GM04503 (cell line): ENCODE measurements at places on chromosomes 7 and 10.

DNA sequence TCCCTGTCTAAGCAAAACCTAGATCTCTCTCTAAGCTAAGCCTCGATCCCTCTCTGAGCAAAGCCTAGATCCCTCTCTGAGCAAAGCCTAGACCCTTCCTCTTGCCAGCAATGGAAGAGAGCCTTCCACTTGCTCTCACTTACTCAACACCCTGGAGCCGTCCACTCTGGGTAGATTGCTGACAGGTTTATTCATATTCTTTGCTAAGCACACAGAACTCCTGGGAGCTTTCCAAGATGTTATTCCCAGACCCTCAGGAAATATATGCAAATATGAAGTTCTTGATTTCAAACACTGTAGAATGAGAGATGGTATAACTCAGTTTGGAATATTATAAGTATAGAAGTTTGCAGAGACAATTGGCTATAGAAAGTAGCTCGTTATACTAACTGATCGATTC lies 503.8 kb upstream of the CELF2 start:
- DNase-seq: no peak

- no peak for DNase-seq
These were observed 19.8 kb upstream of the CLDN4 start for GRCh38 chr7:73810998-73811360.

DNA sequence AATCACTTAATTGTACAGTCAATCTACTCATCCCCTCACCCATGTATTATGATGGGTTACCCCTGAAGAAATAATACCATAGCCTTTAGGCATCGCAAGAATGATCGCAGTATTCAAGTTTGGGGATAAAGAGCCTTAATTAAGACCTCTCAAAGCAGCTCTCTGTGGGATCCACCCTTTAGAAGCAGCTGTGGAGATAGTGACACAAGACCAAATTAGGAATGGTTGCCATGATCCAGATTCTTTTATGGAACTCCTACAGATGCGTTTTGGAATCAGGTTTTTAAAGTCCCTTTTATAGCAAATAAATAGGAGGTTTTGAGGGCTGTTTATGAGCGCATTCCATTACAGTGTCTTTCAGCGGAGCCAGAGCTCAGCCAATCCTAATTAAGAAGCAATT lies 12.2 kb downstream of the TES start:
- no peak for DNase-seq

DNA sequence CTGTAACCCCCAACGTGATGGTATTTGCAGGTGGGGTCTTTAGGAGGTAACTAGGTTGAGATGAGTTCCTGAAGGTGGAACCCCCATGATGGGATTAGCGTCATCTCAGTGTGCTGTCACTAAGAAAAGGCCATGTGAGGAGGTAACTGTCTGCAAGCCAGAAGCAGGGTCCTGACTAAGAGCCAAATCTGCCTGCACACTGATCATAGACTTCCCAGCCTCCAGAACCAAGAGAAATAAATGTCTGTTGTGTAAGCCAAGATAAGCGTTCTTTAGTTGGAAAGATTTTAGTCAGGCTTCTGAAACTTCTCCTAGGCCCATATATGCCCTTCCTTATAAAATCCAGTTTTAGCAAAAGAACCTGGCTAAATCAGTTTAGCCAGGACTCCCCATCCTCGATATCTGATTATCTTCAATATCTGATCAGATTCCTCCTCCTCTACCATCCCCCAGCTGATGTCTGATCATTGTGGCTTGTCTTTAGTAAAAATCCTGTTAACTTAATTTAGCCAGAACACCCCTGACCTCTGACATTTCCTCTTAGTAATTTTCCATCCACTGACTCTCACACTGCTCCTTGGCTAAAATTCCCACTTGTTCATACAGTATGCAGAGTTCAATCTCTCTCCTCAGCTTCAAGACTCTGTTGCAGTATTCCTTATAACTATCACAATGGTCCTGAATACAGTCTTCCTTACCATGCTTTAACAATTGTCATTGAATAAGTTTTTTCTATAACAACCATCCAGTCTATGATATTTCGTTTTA lies 835.4 kb upstream of the PHF14 start:
- no peak for DNase-seq

DNA sequence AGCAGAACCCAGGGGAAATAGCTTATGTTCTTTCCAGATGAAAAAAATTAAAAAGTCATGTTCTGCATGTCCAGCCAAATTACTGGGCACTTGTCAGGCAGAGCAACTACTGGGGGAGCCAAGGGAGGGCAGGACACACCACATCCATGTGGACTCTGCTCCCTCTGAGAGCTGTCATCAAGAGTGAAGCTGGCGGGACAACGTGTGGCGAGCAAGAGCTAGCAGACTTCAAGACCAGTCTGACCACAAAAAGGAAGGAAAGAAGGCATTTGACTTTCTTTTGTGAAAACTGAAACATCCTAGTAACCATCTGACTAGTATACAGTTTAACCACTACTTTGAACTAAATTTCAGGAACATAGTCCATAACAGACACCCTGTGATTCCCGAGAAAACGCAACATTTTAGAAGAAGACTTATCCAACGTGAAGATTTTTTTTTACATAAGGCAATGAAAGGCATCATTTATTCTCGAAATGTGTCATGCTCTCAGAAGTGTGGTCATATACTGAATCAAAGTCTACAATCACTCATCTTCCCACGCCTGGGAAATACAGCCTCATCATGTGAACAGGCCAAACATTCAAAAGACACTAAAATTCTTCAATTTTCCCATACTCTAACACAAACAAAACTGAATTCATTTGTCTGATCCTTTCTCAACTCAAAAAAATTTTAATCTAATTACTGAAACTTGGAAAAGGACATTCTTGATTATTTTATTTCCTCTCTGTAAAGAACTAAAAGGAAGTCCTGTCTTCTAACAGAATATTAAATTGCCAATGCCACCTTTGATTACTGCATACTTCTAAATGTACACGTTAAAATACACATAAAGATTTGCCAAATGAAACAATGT lies 15.5 kb downstream of the CYTH3 start:
- peak; percentile 75 for DNase-seq

- DNase-seq: no peak
These were observed 115.5 kb downstream of the ITIH5 start for GRCh38 chr10:7551289-7551688.

- no peak for DNase-seq
These were observed 427.6 kb downstream of the PHTF2 start for GRCh38 chr7:78226059-78226719.

DNA sequence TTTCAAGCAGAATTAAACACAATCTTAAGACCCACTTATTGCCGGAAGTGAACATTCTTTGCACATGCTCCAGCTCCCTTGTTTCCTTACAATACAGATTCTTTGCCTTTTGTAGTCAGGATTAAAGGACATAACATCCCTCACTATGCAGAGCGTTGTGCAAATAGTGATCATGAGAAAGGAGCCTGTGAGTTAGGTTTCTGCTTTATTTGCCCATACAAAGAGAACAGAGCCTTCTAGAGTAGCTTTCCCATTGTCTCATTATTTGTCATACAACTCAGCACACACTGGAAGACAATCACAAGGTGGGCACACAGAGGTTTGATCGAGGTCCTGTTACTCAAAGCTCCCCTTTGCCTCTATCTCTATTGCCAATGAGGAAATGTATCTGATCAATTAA lies 48.2 kb upstream of the WDR11 start:
- DNase-seq: no peak

- DNase-seq: no peak
These were observed 13.7 kb downstream of the DOCK4 start for GRCh38 chr7:112192236-112193154.

DNA sequence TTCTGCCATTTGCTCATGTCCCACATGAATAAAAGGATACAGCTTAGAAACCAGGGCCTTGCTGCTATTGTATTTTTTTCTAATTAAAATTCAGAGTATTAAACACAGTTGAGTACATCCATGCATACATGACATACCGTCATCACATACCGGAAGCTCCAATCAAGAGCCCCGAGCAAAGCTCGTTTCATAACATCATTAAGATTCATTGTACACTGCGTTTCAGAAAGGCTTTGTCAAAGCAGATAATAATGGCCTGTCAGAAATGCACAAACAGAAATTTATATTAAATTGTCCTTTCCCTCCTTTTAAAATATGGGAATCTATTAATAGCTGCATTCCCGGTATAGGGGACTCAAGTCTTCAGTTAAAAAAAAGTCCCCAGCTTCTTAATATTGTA lies 103.4 kb downstream of the PRTFDC1 start:
- DNase-seq: no peak

GRCh38 chr7:17678896-17679295 lies 261.4 kb downstream of the SNX13 start:
- DNase-seq: no peak

DNA sequence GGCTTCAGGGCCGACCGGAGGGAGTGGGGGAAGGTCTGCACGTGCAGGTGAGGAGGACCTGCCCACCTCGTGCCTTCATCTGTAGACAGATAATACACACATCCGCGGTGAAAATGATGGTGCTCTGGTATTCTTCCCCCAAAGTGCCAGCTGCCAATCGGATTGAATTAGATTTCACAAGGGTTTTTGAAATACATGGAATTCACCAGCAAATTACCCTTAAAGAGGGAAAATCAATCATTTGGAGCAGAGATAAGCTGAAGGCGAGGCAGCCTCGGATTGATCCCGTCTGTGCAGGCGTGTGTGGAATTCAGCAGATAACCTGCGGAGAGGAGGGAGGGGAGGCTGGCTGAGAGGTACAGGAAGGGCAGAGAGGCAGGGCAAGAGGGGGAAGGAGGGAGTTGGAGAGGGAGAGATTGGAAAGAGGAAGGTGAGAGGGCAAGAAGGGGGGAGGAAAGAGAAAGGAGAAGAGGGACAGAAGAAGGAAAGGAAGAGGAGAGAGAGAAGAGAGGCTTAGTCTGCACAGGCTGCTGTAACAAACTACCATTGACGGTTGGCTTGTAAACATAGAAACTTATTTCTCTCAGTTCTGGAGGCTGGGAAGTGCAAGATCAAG lies 84.2 kb downstream of the C10orf105 start:
- no peak for DNase-seq

- peak; percentile 80 for DNase-seq
These were observed 230.9 kb downstream of the PARD3 start for GRCh38 chr10:34584164-34584563.

- no peak for DNase-seq
These were observed 100.9 kb upstream of the PHYHIPL start for GRCh38 chr10:59075576-59075975.

DNA sequence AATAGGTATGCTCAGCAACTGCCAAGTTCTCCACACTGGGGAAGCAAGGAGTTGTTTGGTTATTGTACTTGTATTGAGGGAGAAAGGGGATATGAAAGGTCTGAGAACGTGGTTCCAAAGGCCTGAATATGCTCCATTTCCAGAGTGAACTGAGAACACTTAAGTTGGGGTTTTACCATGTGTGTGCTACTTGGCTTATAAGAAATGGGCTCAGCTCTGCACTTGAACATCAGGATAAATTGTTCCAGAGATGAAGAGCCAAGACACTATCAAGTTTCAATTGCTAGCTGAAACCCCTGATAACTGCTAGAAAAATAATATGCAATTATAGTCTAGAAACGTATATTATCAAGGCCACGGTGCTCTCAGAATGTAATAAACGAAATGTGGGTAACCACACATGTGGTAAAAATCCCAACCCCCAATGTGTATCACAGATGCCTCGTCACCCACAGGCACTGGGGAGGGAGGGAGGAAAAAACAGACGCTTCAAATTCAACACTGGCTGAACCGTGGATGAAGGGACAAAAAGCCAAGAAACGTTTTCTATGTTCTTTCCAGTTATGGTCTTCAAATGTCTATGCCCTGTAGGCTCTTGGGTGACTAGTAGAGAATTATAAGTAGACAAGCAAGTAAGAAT lies 16.3 kb downstream of the ELMO1 start:
- no peak for DNase-seq

- no peak for DNase-seq
These were observed 24.8 kb downstream of the TBC1D12 start for GRCh38 chr10:94427166-94427565.

DNA sequence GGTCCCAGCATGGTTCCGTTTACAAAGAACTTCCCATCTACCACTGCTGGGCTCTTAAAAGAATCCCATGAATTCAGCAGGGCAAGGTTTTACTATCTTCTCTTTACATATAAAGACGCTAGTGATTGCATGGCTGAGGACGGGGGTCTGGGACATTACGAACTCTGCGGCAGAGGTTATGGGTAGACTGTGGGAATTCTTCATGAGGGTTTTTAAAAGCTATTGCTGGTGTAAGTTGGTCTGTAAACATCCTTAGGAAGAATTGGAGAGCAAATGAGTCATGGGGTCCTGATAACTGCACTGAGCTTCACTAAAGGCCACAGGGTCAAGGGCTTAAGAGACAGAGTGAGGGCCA lies 53.1 kb upstream of the TMEM72 start:
- no peak for DNase-seq

DNA sequence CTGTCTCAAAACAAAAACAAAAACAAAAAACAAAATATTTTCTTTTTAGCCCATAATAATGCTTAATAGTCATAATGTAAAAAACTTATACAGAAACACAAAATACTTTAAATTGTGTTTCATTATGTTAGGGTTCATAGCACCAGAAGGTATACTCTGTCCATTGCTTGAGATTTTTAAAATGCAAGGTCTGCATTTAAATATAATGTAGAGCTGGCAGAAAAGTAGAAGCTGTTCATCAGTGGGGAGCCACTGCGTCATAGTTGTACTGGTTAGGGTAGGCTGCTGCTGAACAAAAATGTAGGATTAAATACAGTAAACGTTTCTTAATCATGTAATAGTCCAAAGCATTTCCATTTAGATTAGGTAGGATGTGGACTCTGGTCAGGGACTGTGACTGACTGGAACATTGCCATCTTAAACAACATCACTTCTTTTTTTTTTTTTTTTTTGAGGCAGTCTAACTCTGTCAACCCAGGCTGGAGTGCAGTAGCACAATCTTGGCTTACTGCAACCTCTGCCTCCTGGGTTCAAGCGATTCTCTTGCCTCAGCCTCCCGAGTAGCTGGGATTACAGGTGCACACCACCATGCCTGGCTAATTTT lies 85.2 kb downstream of the ANKIB1 start:
- DNase-seq: no peak

DNA sequence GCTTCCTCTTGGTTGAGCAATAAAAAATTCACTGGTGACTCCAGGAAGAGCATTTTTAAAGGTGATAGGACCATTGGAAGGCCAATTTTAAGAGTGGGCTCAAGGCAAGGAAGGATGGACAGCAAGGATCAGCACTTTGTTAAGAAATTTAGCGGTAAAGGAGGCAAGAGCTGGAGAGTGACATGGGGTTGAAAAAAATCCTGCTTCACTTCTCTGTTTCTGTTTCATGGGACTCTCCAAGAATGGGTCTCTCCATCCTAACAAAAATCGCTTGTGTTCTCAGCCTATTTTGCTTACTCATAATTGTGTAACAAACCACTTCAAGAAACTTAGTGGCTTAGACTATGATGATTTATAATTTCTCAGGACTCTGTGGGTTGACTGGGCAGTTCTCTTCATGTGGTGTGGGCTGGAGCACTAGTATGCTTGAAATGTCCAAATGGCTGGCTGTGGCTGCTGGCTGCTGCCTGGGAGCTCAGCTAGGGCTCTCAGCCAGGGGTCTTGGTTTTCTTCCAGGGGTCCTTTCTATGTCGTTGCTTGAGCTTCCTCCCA lies 59.8 kb upstream of the ZNRF2 start:
- peak; percentile 84 for DNase-seq
